Right lobe of liver (tissue), 6 donors: ENCODE measurements at places on chromosomes 1 and 21.

DNA sequence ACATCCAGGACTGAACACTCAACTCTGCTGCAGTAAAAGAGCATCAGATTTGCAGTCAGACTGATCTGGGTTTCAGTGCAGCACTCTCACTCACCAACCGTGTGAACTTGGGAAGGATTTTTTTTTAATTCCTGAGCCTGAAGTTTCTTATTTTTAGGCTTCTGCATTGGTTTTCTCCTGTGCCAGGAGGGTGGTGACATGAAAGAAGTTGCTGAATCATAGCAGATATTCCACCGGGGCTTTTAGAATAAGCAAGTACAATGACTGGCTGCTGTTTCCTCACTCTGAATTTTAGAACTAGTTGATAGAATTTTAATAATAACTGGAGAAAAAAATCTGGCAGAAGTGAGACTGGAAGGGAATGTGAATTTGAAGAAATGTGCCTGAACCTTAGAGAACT is 11.6 kb downstream of the ADAM30 start:
- no peak overlapping the region for H3K27ac ChIP-seq
- H3K4me3 ChIP-seq = no peak overlapping the region
- no peak for DNase-seq

DNA sequence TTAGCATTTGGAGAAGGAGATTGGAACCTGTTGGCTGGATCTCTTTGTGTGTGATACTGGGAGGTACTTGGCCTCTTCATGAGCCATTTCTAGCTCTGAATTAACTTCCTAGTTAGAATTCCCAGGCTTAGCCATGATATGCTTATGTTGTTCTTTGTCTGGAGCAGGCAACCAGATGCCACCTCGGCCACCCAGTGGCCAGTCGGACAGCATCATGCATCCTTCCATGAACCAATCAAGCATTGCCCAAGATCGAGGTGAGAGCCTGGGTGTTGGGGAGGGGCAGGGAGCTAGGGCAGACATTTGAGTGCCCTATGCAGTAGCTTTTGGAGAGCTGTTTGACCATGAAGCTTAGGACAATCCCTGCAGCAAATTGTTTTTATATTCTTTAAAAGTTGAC is 26.5 kb upstream of the PIGV start:
- no peak overlapping the region for H3K27ac ChIP-seq
- H3K4me3 ChIP-seq = no peak overlapping the region
- no peaks in the 10 kb centered on the region for H3K27me3 ChIP-seq
- H3K4me1 ChIP-seq = no peaks in the 10 kb centered on the region
- DNase-seq = no peak

DNA sequence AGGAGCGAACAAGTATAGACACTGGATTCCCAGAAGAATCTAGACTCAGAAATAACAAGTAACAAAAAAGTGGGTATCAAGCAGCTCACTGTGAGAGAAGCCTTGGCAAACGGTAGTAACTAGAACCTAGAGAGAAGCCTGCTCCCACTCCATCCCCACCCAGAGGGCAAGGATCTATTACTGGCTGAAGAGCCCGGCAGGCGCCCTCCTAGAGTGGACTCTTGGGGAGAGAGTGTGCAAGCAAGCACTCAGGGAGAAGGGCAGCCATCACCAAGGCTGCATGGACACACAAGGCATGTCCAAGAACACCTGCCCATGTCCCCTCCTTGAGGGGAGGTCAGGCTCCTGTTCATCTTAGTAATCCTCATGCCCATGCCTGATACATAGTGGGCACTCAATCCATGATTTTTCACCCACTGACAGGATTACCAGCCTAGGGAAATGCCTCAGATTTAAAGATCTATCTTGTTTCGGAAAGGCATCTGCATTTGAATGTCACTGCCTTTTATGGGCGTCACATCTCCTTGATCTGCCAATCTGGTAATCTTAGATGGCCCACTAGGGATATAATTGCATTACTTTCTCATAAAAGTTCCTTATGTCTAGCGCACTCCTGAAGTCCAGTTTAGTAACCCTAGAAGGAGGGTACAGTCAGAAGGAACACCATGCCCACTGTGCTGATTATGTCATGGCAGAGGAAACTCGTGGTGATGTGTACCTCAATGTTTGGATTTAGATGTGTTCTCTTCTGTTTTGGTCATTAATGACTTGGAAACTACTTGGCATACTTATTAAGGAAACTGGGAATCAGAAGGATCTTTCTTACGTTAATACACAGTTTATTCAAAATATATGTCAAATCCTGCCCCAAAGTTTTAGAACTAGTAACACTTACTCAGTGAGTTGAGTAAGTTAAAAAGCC is 14.4 kb downstream of the CNN3 start:
- no peaks in the 10 kb centered on the region for H3K27me3 ChIP-seq
- no peak for DNase-seq
- H3K27ac ChIP-seq = no peak overlapping the region
- H3K4me3 ChIP-seq = no peak overlapping the region

DNA sequence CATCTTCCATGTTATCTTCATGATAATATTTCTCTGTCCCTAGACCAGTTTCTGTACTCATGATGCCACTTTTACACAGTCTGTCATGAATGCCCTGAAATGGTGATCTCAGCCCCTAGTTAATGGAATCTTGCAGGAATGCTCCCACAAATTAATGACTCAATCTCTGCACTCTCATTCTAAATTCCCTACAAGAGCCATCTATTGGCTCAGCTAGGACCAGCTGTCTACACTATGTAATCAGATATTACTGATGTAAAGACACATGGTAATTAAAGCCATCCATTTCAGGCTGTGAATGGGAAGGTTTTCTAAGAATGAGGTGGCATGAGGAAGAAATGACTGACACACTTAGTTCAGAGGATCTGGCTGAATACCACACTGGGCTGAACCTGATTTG is 199.1 kb upstream of the KCND3 start:
- no peaks in the 10 kb centered on the region for H3K4me1 ChIP-seq
- no peak for DNase-seq
- H3K27me3 ChIP-seq = no peaks in the 10 kb centered on the region
- no peaks in the 10 kb centered on the region for H3K36me3 ChIP-seq

- no peak for DNase-seq
- no peaks in the 10 kb centered on the region for H3K27me3 ChIP-seq
- H3K4me3 ChIP-seq = no peak overlapping the region
- no peak overlapping the region for H3K27ac ChIP-seq
- H3K4me1 ChIP-seq = no peaks in the 10 kb centered on the region
These were observed 43.5 kb downstream of the SNX7 start for GRCh38 chr1:98704971-98705370.

GRCh38 chr1:226520640-226521355 is 27.8 kb upstream of the STUM start:
- no peak overlapping the region for H3K4me3 ChIP-seq
- H3K27me3 ChIP-seq = no peaks in the 10 kb centered on the region
- no peaks in the 10 kb centered on the region for H3K4me1 ChIP-seq
- H3K27ac ChIP-seq = no peak overlapping the region
- no peak for DNase-seq
- H3K36me3 ChIP-seq = no peaks in the 10 kb centered on the region

DNA sequence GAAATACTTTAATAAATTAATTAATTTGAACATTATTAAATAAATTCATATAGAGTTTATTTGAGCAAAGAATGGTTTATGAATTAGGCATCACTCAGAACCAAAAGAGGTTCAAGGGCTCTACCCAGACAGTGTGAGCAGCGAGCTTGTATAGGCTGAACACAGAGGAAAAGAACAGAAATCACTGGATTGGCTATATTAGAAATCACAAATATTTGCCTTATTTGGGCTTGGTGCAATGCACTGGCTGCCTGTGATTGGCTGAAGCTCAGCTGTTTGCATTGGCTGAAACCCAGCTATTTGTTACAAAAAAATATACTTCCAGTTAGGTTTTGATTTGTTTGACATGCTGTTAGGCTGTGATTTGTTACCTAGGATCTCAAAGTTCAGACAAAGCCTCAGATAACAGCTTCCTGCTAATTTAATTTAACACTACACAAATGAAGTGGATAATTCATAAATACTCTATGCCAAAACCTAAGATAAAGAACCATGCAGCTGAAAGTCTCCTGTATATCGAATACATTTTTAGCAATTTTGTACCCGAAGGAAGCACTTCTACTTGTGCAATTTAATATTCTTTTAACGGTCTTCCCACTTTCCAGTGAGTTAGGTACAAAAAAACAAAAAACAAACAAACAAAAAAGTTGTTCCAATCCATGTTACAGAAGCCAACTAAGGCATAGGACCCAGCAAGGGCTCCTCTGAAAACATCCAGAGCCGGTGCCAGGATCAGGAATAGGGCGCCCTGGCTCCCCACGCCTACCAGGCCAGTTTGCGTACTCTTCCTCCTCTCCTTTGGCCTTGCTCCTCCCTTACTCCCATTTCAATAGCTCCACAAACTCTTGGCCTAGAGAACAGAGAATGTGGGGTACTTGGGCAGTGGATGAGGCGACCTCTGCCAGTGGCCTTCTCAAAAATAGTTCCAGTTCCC is 179.1 kb downstream of the DUSP10 start:
- no peaks in the 10 kb centered on the region for H3K4me1 ChIP-seq
- H3K27ac ChIP-seq = peak overlapping the region; percentile 92
- DNase-seq = peak; percentile 29
- peak overlapping the region; percentile 3 for H3K4me3 ChIP-seq

GRCh38 chr1:64171246-64171645 is 32.2 kb upstream of the UBE2U start:
- no peaks in the 10 kb centered on the region for H3K36me3 ChIP-seq
- no peaks in the 10 kb centered on the region for H3K4me1 ChIP-seq
- H3K4me3 ChIP-seq = no peak overlapping the region

DNA sequence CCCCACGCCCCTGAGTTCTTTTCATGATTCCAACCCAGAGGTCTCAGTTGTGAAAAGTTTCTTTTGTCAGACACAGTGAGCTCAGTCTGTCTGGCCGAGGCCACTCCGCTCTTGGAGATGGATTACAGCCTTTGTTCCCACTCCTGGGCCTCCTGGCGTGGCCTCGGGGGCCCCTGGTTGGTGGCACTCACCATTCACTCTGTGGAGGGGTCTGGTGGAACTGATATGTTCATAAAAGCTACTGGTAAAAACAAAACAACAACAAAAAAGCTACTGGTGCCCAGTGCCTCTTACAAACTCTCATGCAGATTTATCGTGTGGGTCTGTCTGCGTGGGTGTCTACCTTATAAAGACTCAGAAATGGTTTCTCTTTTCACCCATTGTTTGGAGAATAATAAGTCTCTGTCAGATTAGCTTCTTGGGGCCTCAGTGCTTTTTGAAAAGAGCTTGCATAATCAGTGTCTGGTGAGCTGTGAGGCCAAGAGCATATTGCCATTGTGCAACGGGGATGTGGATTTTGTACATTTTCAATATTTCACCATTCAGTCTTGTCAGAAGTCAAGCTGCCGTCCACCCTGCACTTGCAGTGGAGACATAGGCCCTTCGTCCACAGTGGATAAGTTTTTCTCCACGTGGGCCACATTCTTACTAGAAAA is 86.7 kb downstream of the GALNT2 start:
- no peak for DNase-seq
- H3K27ac ChIP-seq = peak overlapping the region; percentile 65
- no peaks in the 10 kb centered on the region for H3K27me3 ChIP-seq
- H3K4me1 ChIP-seq = peaks cover 2% of the 10 kb centered on the region
- H3K36me3 ChIP-seq = no peaks in the 10 kb centered on the region
- H3K4me3 ChIP-seq = no peak overlapping the region

GRCh38 chr21:32819694-32820093 is 48.1 kb upstream of the PAXBP1 start:
- no peaks in the 10 kb centered on the region for H3K36me3 ChIP-seq
- H3K4me3 ChIP-seq = no peak overlapping the region
- no peak overlapping the region for H3K27ac ChIP-seq
- H3K4me1 ChIP-seq = no peaks in the 10 kb centered on the region
- DNase-seq = no peak

GRCh38 chr1:6026095-6026809 is 19.4 kb upstream of the KCNAB2 start:
- DNase-seq = peak; percentile 89
- peak overlapping the region; percentile 53 for H3K27ac ChIP-seq
- no peaks in the 10 kb centered on the region for H3K27me3 ChIP-seq
- H3K4me1 ChIP-seq = no peaks in the 10 kb centered on the region
- H3K36me3 ChIP-seq = no peaks in the 10 kb centered on the region
- peak overlapping the region; percentile 34 for H3K4me3 ChIP-seq

- H3K4me1 ChIP-seq = no peaks in the 10 kb centered on the region
- no peaks in the 10 kb centered on the region for H3K36me3 ChIP-seq
- no peak overlapping the region for H3K27ac ChIP-seq
- no peaks in the 10 kb centered on the region for H3K27me3 ChIP-seq
These were observed 39.5 kb downstream of the TRPM2 start for GRCh38 chr21:44392916-44393315.

DNA sequence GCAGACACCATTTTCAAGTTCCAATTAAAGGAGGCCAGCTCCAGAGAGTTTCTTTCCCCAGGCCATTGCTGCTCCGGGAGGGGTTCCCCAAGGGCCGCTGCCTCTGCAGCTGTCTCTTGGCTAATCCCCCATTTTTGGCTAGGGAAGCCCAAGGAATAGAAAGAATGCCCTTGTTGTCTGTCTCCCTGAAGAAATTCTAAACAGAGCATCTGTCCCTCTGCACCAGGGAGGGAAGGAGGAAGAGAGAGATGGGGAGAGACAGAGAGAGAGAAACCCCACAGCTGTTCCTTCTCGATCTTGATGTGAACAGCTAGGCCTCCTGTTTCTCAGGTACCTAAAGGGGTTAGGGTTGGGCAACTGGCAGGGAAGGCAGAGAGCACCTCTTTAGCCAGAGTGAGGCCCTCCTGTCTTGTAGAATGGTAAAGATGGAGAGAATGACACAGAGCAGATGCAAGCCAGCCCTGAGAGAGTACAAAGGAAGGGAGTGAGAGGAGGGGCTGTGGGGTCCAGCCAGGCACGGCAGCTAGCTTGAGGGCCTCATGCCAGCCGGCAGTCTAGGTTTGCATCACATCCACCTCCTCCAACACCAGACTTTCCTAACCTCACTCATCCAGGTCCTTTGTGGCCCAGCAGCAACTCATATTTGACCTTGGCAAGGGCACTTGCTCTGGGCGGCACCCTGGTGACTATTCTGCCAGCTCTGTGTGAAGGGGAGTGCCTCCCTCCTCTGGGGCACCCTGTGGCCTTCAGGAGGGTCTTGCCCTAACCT is 13.1 kb downstream of the OPTC start:
- H3K4me1 ChIP-seq = no peaks in the 10 kb centered on the region
- no peaks in the 10 kb centered on the region for H3K27me3 ChIP-seq
- no peaks in the 10 kb centered on the region for H3K36me3 ChIP-seq
- H3K4me3 ChIP-seq = no peak overlapping the region

GRCh38 chr1:41322101-41322661 is 39.1 kb upstream of the FOXO6 start:
- no peaks in the 10 kb centered on the region for H3K4me1 ChIP-seq
- H3K27me3 ChIP-seq = no peaks in the 10 kb centered on the region
- DNase-seq = no peak

GRCh38 chr21:28852706-28853105 is 140.0 kb downstream of the LTN1 start:
- H3K36me3 ChIP-seq = no peaks in the 10 kb centered on the region
- H3K27ac ChIP-seq = no peak overlapping the region
- no peak overlapping the region for H3K4me3 ChIP-seq
- no peak for DNase-seq
- no peaks in the 10 kb centered on the region for H3K27me3 ChIP-seq
- no peaks in the 10 kb centered on the region for H3K4me1 ChIP-seq
